Smooth muscle cell of the coronary artery (primary cell): ENCODE measurements at places on chromosomes 13 and 19. TPM values are rescaled to one million over a fixed set of nuclear protein-coding genes. Genes with fewer than 3 reads are reported as not detected.

TEX101 gene
- total RNA-seq, result not detected in 2 replicates

SLC17A7 gene
- 0.08 and 0.12 TPM in 2 replicates for total RNA-seq

LYPD5 gene
- total RNA-seq, result 0.68 and 1.2 TPM in 2 replicates

PSG3 gene
- total RNA-seq, result not detected in 2 replicates

KLF1 gene
- total RNA-seq, result 0.12 TPM in 1 of 2 replicates, not detected in the other

CEACAM20 gene
- not detected in 2 replicates for total RNA-seq

ZNF793 gene
- total RNA-seq, result 1.6 and 2.2 TPM in 2 replicates

RNF225 gene
- total RNA-seq, result 0.15 TPM in 1 of 2 replicates, not detected in the other

PPP1R13L gene
- total RNA-seq, result 2.3 and 9.7 TPM in 2 replicates

NKG7 gene
- not detected in 2 replicates for total RNA-seq

PTGIR gene
- 8.5 and 17.7 TPM in 2 replicates for total RNA-seq

ZNF729 gene
- not detected in 2 replicates for total RNA-seq

KLK14 gene
- not detected in 2 replicates for total RNA-seq

GPALPP1 gene
- 21.5 and 21.6 TPM in 2 replicates for total RNA-seq

ZNF284 gene
- 2.1 and 3.3 TPM in 2 replicates for total RNA-seq

MARK4 gene
- 9.1 and 12.3 TPM in 2 replicates for total RNA-seq

RFPL4A gene
- 0.08 TPM in 1 of 2 replicates, not detected in the other for total RNA-seq

C13orf42 gene
- total RNA-seq, result not detected in 2 replicates

CEACAM8 gene
- not detected in 2 replicates for total RNA-seq

FGF21 gene
- not detected in 2 replicates for total RNA-seq

LRRC63 gene
- under 0.01 TPM in 1 of 2 replicates, not detected in the other for total RNA-seq

LPAR2 gene
- 0.83 and 1.9 TPM in 2 replicates for total RNA-seq

BBC3 gene
- 12.3 and 26.9 TPM in 2 replicates for total RNA-seq

NCR1 gene
- total RNA-seq, result not detected in 2 replicates

PGLYRP1 gene
- not detected in 2 replicates for total RNA-seq

S1PR5 gene
- total RNA-seq, result 0.82 and 2.3 TPM in 2 replicates

OR7C1 gene
- total RNA-seq, result not detected in 2 replicates

C19orf38 gene
- 0.12 and 0.15 TPM in 2 replicates for total RNA-seq

UBAC2 gene
- total RNA-seq, result 14.5 and 27.7 TPM in 2 replicates

PRKCG gene
- total RNA-seq, result 0.23 TPM in 1 of 2 replicates, not detected in the other

SNAPC2 gene
- total RNA-seq, result 7.3 and 13.7 TPM in 2 replicates

RFPL4AL1 gene
- not detected in 2 replicates for total RNA-seq

ZNF563 gene
- 3.5 and 3.7 TPM in 2 replicates for total RNA-seq
